ENCODE measurements at places on chromosomes 7 and 10. TPM values are rescaled to one million over a fixed set of nuclear protein-coding genes. Genes with fewer than 3 reads are reported as not detected.

SPDYE6 gene
- total RNA-seq: not detected

GIMAP7 gene
- 24.5 TPM for total RNA-seq

STAMBPL1 gene
- total RNA-seq: 13.2 TPM

CALY gene
- total RNA-seq: not detected

CDK1 gene
- 2.4 TPM for total RNA-seq

BMS1 gene
- total RNA-seq: 19.2 TPM

TAS2R41 gene
- not detected for total RNA-seq

DNA sequence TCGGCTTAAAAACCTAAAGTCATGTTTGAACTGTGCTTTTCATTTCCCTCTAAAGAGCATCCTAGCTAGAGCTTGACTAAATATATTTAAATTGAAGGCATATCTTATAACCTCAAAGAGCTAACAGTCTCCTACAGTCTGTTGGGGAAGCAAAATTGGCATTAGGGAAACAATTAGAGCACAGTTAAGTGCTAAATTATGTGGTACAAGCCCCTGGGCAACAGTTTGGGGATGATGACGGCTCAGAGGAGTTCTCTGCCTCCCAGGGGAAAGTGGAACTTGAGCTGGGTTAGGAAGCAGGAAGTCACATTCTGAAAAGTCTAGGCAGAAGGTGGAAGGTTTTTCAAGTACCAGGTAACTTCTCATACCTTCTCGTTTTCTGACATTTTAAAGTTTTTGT is 18.6 kb upstream of the GOT1 start:
- no peak for DNase-seq

DNA sequence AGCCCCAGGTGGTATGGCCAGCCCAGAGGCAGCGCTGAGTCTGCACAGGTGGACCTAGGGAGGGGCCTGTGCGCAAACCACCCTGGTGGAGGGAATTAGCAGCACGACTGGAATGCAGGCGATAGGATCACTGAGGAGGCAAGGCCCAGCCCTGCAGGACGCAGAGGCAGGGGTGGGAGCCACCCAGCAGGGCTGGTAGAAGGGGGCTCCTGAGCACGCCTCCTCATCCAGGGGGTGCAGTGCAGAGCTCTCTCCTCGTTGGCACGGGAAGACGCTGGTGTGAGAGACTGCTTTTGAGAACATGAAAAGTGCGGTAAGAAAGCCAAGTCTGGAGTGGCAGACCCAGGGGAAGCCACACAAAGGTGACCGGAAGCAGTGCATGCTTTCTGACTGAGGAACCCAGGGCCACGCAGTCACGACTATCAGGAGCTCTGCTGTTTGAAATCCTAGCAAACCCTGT is 6.0 kb downstream of the FXYD4 start:
- DNase-seq: peak; percentile 78

GRCh38 chr7:27910326-27910725 is 170.4 kb downstream of the TAX1BP1 start:
- no peak for DNase-seq

DNA sequence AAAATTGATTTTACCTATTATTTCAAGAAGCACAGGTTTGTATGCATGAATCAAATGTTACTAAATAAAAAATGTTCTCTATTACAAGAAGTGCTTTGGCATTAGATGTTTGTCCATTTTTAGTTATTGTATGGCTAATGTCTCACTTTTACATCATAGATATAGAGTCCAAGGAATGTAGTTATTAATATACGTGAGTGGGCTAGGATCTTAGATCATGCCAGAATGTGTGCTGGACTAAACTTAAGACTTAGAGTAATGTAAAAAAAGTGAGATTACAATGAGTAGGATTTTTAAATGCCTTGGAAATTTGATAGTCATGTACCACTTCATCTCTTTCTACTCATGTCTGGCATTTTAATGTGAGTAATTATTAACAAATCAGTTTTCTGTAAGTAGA is 196.6 kb downstream of the ARL4A start:
- no peak for DNase-seq

DNA sequence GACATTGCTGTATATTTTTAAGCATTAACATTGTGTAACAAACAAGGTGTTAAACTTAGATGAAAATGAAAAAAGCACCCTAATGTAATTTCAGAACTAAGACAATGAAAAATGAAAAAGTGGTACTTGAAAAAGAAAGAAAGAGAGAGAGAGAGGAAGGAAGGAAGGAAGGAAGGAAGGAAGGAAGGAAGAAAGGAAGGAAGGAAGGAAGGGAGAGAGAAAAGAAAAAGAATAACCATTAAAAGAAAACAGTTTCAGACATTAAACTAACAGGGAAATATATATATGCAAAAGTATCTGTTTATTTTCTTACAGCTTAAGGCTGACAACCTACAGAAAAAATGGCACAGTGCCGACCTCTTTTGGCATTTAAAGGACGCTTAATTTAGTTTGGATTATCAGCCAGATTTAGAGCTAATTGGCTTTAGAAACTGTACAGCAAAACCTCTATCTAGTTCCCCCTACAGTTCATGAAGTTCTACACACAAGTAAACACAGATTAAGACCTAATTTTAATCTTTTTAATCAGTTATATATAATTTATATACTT is 13.8 kb downstream of the MTERF1 start:
- no peak for DNase-seq

DNA sequence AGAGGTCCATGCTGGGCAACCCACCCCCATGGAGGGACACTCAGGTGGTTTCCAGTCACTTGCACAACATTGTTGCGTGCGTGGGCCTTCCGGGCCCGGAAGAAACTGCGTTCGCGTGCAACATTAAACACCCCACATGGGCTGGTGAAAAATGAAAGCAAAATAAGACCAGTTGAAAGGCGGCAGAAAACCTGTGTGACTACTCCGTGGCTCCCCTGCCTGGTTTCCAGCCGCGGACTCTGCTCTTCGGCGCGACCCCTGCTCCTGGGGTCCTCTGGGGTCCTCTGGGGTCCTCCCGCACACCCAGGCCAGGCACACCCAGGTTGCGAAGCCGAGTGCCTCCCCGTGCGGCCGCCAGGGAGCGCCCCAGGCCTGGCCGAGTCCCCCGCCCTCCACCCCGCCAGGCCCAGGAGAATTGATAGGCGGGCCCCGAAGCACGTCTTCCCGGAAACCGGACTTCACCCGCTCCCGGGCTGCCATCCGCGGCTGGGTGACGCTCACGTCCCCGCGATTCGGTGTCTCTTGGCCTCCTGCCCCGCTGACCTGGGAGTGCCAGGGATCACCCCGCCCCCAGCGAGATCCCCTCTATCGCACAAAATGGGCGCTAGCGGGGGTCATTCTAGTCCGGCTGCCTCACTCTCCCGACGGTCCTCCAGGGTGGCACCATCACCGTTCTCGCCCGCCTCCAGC is 1.9 kb upstream of the SH2D4B start:
- DNase-seq: peak; percentile 84

Data from ureter (tissue), 1 donor.